NCI-H2171 treated with DMSO at 0.1 percent for 48 hours (cell line): ENCODE measurements at places on chromosomes 7 and 10.

- DNase-seq = no peak
These were observed 16.8 kb upstream of the FOXI2 start for GRCh38 chr10:127720142-127720541.

DNA sequence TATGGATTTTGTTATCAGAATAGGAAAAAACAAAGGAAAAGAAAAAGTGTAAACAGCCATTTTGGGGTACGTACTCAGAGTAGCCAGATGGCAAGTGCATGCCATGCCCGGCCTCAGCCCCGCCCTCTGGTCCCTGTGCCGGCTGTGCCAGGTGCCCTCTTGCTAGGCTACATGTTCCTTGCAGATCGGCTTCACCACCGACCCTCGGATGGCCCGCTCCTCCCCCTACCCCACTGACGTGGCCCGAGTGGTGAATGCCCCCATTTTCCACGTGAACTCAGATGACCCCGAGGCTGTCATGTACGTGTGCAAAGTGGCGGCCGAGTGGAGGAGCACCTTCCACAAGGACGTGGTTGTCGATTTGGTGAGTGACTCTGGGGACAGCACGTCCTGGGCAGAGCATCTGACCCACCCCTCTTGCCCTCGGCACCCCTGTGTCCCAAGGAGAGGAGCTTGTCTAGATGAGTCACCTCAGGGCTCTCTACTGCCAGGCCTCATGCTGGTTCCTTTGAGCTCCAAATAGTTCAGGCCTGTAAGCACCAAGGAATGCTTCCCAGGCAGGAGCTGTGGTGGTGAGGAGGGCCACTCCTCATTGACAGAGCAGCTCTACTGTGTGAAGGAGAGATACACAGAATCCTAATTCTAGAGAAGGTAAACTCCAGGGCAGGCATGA, 54.9 kb upstream of the ZMIZ2 start:
- peak; percentile 25 for DNase-seq

DNA sequence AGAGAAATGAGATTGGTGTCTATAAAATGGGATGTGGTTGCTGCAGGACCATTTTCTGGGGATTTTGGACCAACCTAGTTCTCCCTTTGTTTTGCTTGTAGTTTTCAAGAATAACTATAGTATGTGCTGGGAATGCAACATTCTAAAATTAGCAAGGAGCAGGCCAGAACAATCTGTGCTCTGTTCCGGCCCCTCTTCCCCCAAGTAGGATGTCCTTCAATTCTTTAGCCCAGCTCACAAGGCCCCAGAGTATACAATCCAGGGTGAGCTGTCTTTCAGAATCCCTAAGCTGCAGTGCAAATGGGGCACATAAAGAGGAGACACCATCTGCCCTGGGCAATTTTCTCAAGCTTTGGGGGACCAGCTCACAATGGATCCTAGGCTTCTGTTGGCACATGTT, 809.1 kb downstream of the TNS3 start:
- DNase-seq = no peak

DNA sequence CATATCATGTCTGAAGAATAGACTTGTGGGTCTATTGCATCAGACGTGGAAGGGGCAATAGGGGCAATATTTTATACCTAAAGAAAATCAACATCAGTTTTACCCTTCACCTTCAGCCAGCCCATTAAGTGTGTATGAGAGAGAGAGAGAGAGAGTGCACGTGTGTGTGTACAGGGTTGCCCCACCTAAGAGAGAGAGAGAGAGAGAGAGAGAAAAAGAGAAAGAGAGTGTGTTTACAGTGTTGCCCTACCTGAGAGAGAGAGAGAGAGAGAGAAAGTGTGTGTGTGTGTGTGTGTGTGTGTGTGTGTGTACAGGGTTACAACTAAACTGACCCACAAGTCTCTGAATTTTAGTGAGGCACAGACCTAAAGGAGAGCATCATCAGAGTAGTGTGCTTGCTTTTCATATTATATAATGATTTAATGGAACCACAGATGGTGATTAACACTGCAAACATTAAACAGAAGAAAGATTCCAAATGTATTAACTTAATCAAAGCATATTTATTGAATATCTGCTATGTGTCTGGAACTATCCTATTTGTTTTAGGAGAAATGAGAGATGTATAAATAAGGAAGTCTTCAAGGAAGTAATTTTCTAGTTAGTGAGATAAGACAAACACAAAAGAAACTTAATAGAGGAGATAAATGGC, 66.8 kb downstream of the CD36 start:
- DNase-seq = no peak

DNA sequence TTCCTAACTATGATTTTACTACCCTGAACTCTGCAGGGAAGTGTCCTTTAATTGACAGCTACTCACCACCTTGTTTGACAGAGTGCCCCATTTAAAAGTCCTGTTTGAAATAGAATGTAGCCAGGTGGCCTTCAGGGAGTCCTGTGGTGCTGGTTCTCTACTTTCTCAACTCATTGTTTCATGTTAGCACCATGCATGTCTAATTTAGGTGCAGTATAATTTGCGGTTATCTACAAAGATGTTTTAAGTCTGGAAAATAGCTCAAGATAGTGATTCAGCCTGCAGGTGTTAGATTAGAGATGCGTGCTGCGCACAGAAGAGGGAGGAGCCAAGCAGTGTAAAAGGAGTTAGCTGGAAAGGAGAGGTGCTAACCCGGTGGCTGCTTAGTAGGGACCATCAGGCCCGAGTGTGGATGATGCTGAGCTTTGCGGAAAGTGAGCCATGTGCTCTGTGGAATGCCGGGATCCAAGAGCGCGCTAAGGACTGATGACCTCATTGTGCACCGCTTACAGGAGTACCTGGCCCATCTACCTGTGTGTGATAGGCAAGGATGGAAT, 1.2 kb downstream of the CCM2 start:
- DNase-seq = peak; percentile 13

DNA sequence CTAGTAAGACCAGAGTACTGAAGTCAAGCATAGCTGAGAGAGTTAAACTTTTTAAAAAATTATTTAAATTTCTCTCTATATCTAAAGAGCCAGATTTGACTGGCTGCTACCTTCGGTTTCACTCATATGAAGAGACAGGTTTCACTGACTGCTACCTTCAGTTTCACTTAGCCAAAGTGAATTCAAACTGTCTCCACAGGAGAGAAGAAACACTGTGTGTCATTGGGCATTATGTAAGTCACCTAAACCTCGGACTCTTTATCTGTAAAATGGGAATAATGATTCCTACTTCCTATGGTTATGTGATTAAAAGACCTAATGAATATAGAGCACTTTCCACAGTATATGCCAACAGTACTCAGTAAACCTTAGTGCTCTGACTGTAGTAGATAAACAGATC, 41.6 kb upstream of the MET start:
- no peak for DNase-seq

DNA sequence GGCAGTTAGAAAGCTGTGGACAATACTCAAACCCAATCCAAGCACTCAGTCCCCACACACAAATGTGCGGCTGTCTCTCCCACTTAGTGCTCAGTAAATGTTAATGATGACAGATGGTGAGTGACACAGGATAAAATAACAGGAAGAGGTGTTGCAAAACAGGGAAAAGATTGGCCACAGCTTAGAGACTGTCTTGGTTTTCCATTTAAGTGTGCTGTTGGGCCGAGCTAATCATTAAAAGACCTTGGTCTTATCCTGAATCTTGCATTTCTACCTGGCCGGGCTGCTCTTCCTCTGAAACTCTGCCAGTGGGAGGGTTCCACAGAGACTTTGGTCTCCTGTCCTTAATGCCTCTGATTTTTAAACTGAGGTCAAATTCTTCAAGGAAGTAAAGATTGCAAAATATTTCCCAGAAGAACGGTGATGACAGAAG, 113.1 kb upstream of the RNF32 start:
- peak; percentile 45 for DNase-seq

DNA sequence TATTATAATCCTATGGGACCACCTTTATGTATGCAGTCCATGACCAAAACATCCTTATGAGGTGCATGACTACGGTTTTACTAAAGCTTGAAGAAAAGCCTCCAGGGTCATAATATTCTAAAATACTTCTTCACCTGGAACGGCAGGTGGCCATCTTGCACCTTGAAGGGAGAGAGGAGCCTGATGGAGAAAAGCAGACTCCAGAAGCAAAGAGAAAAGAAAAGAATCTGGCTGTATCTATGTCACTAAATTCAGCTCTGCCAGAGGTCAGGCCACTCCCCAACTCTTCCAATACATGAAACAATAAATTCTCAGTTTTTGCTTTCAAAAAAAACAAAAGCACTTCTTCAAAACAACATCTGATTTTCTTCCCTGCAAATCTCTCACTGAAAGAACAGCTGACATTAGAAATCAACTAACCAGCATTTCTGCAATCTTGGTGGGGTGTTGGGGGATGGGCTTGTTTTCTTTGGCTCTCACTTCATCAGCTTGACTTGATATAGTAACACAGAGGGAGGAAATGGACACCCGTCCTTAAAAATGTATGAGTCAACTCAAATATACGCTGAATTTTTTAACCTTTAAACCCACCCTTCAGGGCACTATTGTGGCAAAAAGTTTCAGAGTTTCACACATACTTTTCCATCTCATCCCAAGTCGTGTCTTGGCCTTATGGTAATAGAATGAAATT, 21.7 kb downstream of the HIBADH start:
- no peak for DNase-seq

DNA sequence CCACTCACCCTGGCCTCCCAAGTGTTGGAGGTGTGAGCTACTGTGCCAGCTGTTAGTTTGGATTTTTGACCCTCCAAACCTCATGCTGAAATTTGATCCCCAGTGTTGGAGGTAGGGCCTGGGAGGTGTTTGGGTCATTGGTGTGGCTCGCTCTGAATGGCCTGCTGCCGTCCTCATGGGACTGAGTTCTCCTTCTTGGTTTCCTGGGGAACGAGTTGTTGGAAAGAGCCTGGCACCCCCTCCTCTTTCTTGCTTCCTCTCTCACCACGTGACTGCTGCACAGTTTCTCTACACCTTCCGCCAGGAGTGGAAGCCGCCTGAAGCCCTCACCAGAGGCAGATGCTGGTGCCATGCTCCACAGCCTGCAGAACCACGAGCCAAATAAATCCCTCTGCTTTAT, 253.5 kb downstream of the PHTF2 start:
- no peak for DNase-seq

- no peak for DNase-seq
These were observed 38.6 kb downstream of the GBF1 start for GRCh38 chr10:102283890-102284289.

DNA sequence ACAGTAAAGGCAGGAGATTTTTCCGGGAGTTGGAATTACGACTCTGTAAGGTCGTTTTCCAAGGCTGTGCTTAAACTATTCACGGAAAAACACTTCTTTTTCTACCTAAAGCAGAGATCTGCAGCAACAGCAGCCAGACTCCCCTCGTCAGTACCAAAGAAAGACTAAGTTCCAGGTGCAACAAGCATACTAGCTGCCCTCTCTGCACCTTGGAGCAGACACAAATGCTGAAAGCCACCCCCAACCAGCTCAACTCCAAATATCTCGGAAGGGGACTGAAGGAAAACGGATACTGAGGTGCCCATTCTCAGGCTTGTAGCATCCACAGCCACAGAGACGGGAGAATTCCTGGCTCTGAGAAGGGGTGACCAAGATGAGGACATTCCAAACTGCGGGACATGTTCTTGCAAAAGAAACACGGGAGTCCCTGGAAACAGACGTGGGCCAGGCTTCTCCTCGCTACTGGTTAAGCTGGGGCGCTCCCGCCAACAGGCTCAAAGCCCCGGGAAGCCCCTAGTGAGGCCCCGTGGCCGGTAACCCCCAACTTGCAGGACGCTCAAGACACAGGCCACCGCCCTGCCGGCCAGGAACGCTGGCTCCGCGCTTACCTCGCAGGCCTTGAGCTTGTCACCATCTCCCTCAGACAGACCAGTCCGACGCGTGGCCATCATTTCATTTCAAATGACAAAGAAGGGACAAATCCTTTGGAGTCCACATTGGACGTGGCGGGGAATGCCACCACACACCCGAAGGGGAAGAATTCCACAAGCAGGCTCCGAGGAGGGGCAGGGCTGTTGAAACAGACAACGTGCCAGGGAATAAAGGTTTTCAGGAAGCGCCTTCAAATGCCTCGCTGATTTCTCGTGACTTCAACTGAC, 2.2 kb downstream of the ARHGAP21 start:
- DNase-seq = no peak

- DNase-seq = no peak
These were observed 9.6 kb downstream of the TRIM56 start for GRCh38 chr7:101094791-101095375.
